RCC 7860 (cell line): ENCODE measurements at places on chromosomes 2 and 18.

- DNase-seq = no peak
Measured at GRCh38 chr2:159126432-159127022, 158.1 kb downstream of the TANC1 start.

DNA sequence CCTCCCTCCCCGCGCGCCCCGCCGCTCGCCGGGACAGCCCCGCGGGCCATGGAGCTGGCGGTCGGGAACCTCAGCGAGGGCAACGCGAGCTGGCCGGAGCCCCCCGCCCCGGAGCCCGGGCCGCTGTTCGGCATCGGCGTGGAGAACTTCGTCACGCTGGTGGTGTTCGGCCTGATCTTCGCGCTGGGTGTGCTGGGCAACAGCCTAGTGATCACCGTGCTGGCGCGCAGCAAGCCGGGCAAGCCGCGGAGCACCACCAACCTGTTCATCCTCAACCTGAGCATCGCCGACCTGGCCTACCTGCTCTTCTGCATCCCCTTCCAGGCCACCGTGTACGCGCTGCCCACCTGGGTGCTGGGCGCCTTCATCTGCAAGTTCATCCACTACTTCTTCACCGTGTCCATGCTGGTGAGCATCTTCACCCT, 865 bp downstream of the GALR1 start:
- DNase-seq = no peak

GRCh38 chr2:219120082-219120481, 40.5 kb downstream of the NHEJ1 start:
- DNase-seq = no peak

DNA sequence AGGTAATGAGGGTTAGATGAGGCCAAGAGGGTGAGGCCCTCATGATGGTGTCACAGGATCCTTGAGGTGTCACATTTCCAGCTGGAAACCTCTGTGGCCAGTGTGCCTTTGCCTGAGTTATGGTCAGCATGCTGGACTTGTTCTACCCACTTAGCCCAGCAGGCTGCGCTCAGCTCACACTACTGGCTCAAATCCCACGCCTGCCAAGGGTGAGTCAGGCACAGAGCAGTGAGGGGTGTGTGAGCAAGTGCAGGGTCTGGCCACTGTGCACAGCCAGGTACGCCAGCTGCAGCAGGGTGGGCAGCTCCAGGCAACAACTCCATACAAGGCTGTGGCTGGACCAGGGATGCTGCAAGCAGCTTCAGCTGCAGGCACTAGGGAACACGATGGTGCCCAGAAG, 616.6 kb upstream of the FSHR start:
- DNase-seq = peak; percentile 18

DNA sequence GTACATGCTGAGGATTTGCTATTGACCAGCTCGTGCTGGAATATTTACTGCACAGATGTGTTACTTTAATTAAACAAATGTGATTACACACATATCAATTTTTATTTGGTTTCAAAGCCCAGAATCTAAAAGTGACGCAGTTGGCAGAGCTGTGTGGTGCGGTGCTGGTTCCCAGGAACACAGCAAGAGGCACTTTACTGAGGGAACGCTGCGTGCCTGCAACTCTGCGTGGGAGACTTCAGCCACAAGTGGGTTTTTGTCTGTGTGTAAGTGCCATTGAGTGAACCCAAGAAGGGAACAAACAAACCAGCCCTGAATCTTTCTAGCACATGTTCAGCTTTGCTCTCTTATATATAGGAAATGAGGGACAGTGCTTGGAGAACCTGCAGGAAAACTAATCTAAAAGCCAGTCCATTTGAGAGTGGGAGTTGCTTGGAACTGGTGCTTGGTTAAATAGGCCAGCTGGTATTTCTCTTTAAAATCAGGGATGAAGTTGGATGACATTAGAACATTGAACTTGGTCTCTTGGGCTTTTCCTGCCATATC, 196.6 kb upstream of the CELF4 start:
- DNase-seq = no peak
